ENCODE measurements at places on chromosomes 16 and 17. TPM values are rescaled to one million over a fixed set of nuclear protein-coding genes. Genes with fewer than 3 reads are reported as not detected.

Gene TIGD7
- total RNA-seq = 1.2 TPM

Gene CXCL16
- total RNA-seq = 19.1 TPM

Gene CACNG4
- total RNA-seq = 13.4 TPM

Gene GPR139
- not detected for total RNA-seq

Gene TBC1D3D
- not detected for total RNA-seq

Gene CCDC47
- 149 TPM for total RNA-seq

Gene PRAC2
- not detected for total RNA-seq
